ENCODE measurements at places on chromosomes 5 and 9. TPM values are rescaled to one million over a fixed set of nuclear protein-coding genes. Genes with fewer than 3 reads are reported as not detected.

CLIC3 gene
- total RNA-seq = 6.2 TPM

HSD17B3 gene
- total RNA-seq = not detected

GABRA6 gene
- not detected for total RNA-seq

ELOVL7 gene
- 37.3 TPM for total RNA-seq

MYMK gene
- total RNA-seq = not detected

CATSPER3 gene
- total RNA-seq = not detected

ENC1 gene
- total RNA-seq = 59.3 TPM

LRRC8A gene
- 38.7 TPM for total RNA-seq

FSD1L gene
- total RNA-seq = 22.1 TPM

FAXDC2 gene
- total RNA-seq = 7.9 TPM

ACTBL2 gene
- total RNA-seq = not detected

BSPRY gene
- total RNA-seq = 0.64 TPM

GMCL2 gene
- 0.03 TPM for total RNA-seq

SPATA31C2 gene
- not detected for total RNA-seq

FBP2 gene
- 0.14 TPM for total RNA-seq

KIAA0825 gene
- total RNA-seq = 1.8 TPM
